ENCODE measurements at places on chromosomes 16 and 17.

GRCh38 chr16:8848231-8848938 is 20.4 kb downstream of the CARHSP1 start:
- DNase-seq, result no peak

GRCh38 chr17:48748718-48749566 is 20.4 kb upstream of the HOXB13 start:
- no peak for DNase-seq

DNA sequence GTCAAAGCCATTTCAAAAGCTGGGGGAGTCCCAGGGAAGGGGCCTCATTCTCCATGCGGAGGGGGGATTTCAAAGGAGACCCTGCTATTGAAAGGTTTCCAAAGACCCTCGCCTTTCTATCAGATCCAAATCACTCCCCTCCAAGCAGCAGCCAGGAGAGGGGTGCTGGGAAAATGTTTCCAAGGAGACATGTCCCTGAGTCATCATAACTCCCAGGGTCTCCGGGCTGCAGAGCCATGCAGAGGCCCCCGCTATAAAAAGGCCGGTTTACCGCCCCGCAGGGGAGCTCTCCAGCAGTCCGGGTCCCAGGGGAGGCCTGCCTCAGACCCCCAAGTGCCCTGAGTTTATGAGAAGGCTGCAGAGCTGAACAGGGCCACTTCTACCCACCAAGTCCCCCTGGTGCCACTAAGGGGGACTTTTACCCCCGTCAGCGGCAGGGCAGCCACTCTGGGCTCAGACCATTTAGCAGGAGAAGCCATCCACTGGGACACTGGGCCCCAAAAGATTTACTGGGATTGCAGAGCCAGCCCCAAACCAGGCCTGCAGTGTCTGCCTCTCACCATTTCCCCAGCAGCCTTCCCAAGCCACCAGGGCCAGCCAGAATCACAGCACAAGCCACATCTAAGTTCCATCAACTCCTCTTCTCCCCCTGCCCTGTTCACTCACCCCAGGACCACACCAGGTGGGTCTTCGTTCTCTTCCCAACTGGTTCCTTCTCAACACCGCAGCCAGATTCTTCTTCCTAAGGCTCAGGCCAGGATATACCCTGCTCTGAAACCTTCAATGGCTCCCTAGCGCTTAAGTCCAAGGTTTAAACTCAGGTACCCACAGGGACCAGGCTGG is 234.4 kb downstream of the ZNF423 start:
- DNase-seq, result no peak

DNA sequence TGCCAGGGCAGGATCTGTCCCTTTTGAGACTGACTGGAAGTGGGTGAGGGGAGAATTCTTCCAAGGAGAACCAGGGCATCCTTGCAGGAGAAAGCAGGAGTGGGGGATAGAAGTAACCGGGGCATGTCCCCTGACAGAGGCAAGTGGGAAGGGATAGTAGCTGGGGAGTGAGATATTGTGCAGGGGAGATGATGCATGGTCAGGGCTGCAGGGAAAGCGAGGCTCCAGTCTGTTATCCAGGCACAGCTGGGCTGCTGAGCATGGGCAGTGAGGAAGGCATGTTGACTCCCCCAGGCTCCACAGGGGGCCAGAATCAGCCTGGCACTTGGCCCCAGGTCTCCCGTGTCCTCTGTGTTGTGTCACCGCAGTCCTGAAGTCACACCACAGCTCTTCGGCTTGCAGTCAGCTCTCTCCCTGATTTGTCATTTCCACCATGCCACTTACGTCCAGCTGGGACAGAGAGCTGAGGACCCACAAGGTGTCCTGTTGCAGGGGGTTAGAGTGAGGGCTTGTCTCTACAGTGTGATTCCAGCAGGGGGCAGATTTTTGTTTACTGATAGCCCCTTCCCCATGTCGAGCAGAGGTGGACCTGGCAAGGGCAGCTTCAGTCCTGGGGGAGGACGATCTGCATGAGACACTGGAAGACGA is 40.9 kb downstream of the B9D1 start:
- DNase-seq, result no peak

- DNase-seq, result no peak
These were observed 13.7 kb downstream of the FOXF1 start for GRCh38 chr16:86524029-86524428.

DNA sequence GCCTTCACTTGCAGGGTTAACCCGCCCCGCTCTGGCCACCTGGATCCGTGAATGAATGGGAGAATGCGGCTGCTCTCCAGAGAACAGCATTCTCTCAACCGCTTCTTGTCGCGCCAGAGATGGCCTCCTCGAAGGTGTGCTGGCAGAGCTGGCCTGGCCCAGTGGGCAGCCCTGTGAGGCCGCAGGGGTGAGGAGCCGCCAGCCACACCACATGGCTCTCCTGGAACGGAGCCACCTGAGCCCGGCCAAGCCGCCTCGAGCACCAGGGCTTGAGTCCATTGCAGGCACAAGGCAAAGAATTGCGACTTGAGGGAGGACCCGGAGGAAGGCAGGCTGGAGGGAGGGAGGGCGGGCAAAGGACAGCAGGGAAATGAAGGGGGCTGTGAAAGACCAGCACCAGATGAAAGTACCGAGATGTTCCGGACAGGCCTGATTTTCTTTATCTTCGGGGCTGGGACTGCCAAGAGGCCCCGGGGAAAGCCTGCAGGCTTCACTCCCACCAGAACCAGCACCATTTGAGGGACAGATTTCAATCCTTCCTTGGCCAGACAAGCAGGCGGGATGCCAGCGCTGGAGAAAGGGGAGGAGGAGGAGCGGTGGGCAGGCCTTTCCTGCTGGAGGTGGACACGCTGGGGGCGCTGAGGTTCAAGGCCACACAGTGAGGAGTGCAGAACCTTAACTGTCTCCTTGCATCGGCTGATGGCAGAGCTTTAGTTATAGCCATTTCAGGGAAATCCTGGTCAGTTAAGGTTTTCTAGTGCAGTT is 69.4 kb downstream of the MRC2 start:
- DNase-seq, result no peak

GRCh38 chr17:41800601-41801373 is 11.0 kb downstream of the P3H4 start:
- DNase-seq, result no peak

DNA sequence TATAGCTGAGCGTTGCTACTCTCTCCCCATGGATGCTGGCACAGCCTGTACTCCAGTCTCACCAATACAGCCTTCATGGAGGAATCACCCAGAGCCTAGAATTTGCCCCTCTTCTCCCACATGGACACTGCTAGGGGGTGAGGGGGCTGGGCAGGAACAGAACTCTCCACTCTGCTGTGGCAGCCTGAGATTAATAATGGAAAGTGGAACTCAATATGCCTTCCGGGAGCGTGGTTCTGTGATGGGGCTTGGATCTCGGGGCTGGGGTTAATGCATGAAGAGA is 1.2 kb downstream of the SLC9A5 start:
- DNase-seq, result no peak

- no peak for DNase-seq
These were observed 131.2 kb downstream of the HS3ST3B1 start for GRCh38 chr17:14432079-14432478.

DNA sequence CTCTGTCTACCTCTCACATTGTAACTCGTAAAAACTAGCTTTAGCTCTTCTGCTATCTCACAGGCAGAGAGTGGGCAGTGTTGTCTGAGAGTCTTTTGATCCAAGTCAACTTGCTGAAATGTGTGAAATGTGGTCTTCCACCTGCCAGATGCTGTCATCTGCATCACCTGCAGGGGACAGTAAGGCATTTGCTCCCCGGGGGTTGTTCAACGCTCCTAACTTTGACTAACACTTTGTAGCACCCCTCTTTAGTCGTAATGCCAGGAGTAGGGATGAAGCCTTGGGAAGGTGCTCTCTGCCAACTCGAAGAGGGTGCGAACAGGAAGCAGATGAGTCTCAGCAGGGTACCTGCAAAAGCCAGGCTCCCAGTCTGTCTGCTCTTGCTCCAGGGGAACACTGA is 36.1 kb downstream of the SNX11 start:
- no peak for DNase-seq

- DNase-seq, result no peak
These were observed 521.8 kb downstream of the KCNJ2 start for GRCh38 chr17:70691150-70691549.

DNA sequence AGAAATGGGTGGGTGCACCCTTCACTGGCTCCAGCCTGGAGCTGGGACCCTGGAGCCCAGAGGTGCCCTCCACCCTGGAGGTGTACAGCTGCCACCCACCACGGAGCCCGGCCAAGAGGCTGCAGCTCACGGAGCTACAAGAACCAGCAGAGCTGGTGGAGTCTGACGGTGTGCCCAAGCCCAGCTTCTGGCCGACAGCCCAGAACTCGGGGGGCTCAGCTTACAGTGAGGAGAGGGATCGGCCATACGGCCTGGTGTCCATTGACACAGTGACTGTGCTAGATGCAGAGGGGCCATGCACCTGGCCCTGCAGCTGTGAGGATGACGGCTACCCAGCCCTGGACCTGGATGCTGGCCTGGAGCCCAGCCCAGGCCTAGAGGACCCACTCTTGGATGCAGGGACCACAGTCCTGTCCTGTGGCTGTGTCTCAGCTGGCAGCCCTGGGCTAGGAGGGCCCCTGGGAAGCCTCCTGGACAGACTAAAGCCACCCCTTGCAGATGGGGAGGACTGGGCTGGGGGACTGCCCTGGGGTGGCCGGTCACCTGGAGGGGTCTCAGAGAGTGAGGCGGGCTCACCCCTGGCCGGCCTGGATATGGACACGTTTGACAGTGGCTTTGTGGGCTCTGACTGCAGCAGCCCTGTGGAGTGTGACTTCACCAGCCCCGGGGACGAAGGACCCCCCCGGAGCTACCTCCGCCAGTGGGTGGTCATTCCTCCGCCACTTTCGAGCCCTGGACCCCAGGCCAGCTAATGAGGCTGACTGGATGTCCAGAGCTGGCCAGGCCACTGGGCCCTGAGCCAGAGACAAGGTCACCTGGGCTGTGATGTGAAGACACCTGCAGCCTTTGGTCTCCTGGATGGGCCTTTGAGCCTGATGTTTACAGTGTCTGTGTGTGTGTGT is 46.8 kb downstream of the IL21R start:
- no peak for DNase-seq

- DNase-seq, result peak; percentile 24
These were observed 32.0 kb upstream of the ABCA5 start for GRCh38 chr17:69358688-69359596.

GRCh38 chr16:15933781-15934180 is 15.6 kb upstream of the ABCC1 start:
- no peak for DNase-seq

GRCh38 chr16:87924811-87925670 is 11.3 kb downstream of the CA5A start:
- DNase-seq, result no peak

- no peak for DNase-seq
These were observed 7.4 kb downstream of the CNP start for GRCh38 chr17:41974031-41974430.

GRCh38 chr17:83041305-83041704 is 38.1 kb upstream of the METRNL start:
- DNase-seq, result no peak

DNA sequence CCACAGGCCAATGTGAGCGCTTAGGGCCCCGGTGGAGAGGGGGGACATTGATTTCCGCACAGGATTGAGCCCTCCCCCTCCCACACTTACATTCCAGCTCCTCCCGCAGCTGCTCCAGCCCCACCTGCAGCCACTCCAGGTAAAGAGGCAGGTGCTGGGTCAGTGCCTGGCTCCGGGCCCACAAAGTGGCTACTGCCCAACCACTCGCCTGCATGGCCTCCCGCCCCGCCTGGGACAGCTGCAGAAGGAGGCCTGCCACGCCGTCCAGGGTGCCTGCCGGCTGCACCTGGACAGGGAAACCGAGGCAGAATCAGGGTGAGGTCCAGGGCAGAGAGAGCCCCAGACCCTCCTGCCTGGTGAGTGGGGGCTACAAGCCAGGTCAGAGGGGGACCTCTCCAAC is 46.3 kb downstream of the RMI2 start:
- DNase-seq, result no peak

GRCh38 chr17:63142836-63143235 is 176.8 kb downstream of the TANC2 start:
- no peak for DNase-seq

DNA sequence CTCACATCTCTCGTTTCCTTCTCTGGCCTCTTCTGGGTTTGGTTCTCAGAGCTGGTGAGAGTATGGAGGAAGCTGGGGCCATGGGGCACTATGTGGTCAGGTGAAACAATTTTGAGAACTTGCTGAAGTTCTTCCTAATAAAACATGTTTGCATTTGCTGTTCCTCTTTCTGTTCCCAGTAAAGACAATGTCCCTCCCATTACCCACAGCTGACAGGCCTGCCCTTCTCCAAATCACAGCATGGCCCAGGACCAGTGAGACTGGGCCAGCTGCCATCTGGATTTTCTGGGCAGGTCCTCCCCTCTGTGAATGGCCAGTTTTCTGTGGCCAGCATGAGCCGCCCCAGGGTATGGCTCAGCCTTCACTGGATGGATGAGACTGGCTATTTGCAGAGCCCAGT is at the start of gene CD300H:
Gene CD300H (minus strand): TSS at position 113 of the 400 bp plus-strand sequence.
- no peak for DNase-seq

DNA sequence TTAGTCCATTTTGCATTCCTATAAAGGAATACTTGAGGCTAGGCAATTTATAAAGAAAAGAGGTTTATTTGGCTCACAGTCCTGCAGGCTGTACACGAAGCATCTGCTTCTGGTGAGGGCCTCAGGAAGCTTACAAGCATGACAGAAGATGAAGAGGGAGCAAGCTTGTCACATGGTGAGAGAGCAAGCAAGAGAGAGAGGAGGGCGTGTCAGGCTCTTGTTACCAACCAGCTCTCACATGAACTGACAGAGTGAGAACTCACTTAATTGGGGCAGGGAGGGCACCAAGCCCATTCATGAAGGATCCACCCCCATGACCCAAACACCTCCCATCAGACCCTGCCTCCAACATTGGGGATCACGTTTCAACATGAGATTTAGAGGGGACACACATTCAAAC is 1.6 kb downstream of the CHCT1 start:
- DNase-seq, result no peak

- no peak for DNase-seq
These were observed 2.8 kb downstream of the WNK4 start for GRCh38 chr17:42783062-42783790.
